ENCODE measurements at places on chromosomes 5 and 9.

GRCh38 chr5:20041326-20042274 lies 53.6 kb upstream of the CDH18 start:
- DNase-seq, result no peak

- DNase-seq, result peak; percentile 53
Observed at GRCh38 chr5:175354964-175355363, 89.0 kb downstream of the DRD1 start.

GRCh38 chr9:131502781-131503625 lies at the start of gene POMT1:
POMT1 (plus strand) TSS chr9:131502918; CDS start chr9:131504219, 1,301 bp downstream.
- DNase-seq, result peak; percentile 85

- no peak for DNase-seq
Observed at GRCh38 chr9:137486141-137486490, 27.0 kb upstream of the NSMF start.

DNA sequence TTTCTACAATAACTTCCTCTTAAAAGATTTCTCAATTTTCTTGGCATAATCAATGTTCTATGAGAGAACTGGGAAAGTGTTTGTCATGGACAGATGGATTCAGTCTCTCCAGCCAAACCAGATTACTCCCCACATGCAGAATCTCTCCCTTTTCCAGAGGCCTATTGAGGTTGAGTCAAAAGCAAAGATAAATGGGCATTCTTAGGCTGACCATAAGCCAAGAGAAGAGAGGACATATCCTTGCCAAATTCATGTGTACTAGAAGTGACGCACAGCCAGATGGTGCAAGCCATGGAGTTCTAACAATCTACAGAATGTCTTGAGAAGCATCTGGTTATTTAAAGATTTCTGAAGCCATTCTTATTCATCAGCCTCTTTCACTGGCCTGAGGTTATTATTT lies 2115.0 kb downstream of the MAT2B start:
- DNase-seq, result no peak

DNA sequence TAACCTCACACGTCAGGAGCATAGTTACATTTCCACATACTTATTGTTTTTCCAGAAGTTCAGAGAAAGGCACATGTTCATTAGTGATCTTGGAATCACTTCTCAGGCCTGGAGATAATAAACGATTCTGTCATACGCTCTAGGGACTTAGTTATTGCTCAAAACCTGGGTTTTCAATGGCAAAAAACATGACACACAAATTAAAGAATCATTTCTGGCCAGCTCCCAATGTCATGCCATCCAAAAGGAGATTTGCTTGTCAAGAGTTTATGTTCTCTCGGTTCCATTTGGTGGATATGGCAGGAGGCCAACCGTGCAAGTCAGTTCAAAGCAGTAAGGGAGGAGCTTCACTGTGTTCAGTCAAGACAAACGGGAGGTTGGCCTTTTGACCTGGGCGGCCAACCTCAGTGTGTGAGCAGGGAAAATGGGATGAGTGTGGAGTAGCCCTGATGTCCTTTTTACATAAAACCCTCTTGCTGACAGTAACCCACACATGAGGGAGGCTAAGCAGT lies 123.4 kb downstream of the NXNL2 start:
- no peak for DNase-seq

DNA sequence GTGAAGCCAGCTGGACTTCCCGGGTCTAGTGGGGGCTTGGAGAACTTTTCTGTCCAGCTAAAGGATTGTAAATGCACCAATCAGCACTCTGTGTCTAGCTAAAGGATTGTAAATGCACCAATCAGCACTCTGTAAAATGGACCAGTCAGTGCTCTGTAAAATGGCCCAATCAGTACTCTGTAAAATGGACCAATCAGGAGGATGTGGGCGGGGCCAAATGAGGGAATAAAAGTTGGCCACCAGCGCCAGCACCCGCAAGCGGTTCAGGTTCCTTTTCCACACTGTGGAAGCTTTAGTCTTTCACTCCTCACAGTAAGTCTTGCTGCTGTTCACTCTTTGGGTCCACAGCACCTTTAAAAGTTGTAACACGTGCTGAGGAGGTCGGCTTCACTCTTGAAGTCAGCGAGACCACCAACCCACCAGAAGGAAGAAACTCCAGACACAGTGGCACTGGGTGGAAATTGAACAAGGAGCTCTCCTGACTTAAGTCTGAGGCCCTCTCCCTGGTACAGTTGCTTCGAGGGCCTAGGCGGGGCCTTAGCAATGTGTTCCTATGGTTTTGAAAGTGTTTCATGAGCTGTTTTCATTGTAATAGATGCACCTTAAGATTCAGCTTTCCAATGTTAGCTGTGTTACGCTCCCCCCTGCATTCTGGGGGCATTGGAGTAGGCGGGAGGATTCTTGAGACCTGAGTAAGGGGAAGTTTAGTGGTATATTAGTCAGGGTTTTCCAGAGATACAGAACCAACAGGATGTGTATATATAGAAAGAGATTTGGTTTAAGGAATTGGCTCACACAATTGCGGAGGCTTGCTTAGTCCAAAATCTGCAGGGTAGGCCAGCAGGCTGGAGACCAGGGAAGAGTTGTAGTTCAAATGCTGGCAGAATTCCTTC lies 21.5 kb upstream of the MYO10 start:
- no peak for DNase-seq

- DNase-seq, result no peak
Observed at GRCh38 chr9:134204041-134204440, 39.7 kb upstream of the RNU6ATAC start.

GRCh38 chr9:112059145-112059965 lies 115.7 kb downstream of the SUSD1 start:
- DNase-seq, result no peak

- DNase-seq, result no peak
Observed at GRCh38 chr5:101543780-101544179, 640.7 kb upstream of the ST8SIA4 start.

DNA sequence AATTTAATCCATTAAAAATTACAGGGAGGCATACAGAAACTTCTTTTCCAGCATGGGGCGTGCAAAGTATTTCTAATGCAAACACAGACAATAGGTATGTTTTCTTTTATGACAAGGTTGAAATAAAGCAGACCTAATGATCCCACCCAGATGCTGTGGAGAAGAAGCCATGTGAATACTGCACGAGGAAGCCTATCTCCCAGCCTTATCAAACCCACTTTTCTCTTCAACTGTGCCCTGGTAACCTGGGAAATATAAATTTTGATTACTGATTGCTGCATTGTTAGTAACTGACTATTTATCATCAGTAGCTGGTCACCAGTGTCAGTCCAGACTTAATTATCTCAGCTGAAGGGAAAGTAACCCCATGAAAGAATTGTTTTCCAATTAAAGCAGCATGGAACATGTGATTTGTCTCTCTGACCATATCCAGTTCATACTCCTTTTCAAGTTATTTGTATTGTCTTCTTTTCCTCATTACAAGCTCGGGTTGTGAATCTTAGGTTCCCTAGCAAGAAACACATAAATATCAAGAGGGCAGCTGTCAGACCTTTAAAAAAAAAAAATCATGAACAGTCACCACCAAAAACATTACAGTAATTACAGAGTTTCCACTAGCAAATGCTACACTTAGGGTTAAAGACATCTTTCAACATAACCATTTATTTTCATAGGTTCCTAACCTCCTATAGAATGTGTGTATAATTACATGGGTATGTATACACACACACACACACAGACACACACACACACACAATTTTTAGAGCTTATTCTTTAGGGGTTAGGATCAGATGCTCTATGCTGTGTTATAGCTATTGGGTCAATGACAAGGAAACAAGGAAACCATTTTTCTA lies 50.3 kb downstream of the SEMA6A start:
- no peak for DNase-seq

DNA sequence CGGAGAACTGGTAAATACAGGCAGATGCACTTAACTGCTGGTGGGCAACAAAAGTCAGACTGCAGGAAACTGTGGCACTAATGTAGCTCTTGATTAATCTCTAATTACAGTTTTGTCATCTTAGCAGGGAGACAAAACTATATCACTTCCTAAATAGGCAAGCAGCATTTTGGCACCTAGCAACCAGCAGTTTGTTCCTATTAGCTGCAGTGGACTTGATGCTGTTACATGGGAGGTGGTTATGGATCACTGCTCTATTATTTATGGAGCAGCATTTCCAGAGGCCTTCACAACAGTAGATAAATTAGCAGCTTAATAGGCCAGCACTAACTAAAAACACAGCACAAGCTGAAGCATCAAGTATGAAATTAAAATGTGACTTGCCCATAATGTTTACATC lies 518.3 kb upstream of the ITGA1 start:
- peak; percentile 43 for DNase-seq

DNA sequence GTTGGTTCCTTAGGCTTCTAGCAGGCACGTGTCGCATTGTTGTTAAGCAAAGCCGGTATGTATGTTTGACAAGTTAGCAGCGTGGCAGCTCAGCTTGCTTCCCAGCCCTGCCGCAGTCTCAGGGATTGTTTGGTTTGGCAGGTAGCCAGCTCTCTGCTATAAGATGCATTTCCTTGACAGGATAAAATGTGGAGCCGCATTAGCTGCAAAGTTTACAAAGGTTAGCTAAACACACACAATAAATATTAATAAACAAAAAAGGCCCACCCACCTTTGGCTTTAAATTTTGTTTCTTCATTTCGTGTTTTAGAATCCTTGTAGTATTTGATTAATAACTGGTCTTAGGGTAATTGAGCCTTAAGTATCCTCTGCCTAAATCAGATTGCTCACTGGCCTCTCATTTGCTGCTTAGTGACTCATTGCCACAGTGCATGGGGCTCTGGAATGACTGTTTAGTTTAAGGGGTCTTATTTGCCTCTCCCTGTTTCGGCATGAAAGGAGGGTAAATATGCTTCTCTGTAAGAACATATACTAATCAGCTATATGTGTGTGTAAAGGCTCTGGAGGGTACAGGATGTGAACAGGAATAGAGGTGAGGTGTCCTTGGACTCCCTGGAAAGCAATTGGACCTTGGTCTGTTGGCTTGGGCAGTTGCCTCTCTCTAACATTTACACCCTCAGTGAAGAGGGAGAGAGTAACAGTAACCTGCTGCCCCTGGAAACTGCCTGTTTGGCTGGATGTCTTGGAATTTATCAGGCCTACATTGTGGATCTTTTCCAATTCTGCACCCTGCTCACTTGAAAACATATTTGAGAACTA lies 122.0 kb downstream of the GDNF start:
- peak; percentile 87 for DNase-seq

DNA sequence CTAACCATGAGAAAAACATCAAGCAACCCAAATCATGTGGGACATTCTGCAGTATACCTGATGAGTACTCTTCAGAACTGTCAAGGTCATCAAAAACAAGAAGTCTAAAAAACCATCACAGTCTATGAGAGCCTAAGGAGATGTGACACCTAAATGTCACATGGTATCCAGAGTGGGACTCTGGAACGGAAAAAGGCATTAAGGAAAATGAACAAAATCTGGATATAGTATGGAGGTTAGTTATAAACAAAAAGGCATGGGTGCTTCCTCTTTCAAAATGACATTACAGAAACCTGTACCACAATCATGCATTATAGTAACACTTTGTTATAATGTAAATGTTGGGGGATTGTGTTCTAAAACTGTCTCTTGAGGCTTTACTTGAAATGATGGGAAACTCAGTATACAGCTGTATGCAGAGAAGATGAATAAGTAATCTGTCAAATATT lies 47.4 kb downstream of the PRKACG start:
- no peak for DNase-seq
